ENCODE measurements at places on chromosomes 7 and 10.

DNA sequence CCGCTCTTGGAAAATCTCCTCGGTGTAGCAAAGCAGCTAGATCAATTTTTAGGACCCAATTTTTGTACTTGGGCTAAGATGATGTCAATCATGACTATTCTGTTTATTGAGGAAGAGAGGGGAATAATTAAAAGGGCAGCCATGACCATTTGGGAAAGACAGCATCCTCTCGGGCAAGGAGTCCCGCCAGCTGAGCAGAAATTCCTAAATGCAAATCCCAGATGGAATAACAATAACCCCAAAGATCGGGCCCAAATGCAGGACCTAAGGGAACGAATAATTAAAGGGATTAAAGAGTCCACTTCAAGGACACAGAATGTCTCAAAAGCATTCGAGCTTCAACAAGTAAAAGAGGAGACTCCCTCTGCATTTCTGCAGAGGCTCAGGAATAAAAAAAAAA, 18.7 kb downstream of the COL17A1 start:
- DNase-seq = no peak

DNA sequence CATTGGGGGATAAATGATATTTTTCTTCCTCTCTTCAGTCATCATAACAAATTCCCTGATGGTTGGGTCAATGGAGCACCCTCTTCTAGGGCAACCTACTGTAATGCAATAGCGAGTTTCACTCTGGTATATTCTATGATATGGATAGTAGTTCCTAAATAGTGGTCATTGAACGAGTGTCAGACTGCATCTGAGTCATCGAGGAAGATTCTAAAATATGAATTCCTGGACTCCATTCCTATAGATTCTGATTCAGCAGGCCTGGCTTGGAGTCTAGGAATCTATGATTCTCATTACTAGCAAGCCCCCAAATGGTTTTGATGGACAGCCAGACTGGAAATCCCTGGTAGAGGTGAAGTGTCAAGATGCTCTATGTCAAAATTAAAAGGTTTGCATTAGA, 254.5 kb downstream of the BUB3 start:
- no peak for DNase-seq

- DNase-seq = no peak
Observed at GRCh38 chr7:12422554-12423320, 19.1 kb upstream of the VWDE start.

DNA sequence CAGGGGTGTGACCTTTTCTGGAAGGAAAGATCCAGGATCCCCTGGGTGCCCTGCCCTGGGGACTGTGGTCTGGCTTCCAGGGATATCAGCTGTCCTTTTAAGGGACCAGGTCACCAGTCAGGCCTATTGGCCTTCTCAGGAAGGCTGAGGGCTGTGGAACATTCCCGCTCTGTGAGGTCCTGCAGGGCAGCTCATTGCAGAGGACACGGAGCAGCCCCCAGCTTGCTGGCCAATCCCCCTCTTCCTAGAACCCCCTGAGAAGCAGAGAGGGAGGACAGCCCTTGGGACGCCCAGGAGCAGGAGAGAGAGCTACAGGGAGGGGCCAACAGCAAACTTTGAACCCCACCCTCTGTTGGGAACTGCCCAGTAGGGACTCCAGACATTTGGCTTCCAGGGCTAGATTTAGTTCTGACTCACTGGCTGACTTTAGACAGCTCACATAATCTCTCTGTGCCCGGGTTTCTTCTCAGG, 67.9 kb upstream of the COL13A1 start:
- no peak for DNase-seq

- no peak for DNase-seq
Observed at GRCh38 chr10:3530783-3531645, 254.0 kb downstream of the KLF6 start.

- no peak for DNase-seq
Observed at GRCh38 chr10:95881316-95881715, 26.5 kb upstream of the CC2D2B start.

DNA sequence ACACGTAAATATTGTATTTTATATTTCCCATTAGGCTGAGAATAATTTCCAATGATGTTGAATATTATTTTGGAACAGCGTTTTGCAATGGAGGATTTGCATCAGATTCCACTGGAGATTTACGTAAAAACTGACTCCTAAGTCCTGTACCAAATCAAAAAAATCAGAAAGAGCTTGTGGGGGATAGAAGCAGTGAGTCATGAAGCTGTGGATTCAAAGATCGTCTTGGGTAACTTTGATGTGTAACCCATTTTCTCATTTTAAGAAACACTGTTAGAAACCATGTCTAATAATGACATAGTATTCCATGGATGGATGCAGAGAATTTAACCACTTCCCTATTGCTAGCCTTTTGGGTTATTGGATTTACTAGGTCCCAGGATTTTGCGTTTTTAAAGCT, 158.6 kb downstream of the INHBA start:
- DNase-seq = no peak

DNA sequence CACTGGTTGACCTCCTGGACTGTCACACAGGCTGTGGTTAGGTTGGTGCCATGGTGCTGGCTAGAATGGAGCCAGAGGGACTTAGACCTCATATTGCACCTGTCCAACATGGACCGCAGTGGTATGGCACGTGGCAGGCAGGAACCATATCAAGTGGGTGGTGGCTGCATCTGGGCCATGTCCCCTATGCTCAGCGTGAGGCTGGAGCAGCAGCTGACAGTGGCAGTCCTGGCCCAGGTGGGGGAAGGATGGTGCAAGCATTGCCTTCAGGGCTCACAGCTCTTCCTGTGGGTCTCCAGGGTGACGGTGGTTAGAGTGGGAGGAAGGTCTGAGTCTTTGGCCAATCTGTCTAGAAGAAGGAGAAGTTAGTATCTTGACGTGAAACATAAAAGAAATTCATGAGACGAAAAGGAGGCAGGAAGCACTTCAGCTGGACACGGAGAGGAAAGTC, 54.5 kb upstream of the PFKFB3 start:
- peak; percentile 40 for DNase-seq

DNA sequence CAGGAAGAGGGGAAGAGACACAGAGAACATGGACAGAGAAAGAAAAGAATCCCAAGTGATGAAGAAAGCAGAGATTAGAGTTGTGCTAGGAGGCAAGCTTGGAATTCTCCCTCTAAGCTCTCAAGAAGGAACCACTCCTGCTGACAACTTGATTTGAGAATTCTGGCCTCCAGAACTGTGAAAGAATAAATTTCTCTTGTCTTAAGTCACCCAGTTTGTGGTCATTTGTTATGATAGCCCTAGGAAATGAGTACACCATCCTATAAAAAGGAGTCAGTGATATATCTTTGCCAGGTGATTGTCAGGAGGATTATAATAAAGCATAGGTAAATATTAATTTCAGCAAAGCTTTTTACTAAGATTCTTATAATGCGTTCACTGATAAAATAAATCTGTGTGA, 82.7 kb upstream of the TFEC start:
- no peak for DNase-seq

DNA sequence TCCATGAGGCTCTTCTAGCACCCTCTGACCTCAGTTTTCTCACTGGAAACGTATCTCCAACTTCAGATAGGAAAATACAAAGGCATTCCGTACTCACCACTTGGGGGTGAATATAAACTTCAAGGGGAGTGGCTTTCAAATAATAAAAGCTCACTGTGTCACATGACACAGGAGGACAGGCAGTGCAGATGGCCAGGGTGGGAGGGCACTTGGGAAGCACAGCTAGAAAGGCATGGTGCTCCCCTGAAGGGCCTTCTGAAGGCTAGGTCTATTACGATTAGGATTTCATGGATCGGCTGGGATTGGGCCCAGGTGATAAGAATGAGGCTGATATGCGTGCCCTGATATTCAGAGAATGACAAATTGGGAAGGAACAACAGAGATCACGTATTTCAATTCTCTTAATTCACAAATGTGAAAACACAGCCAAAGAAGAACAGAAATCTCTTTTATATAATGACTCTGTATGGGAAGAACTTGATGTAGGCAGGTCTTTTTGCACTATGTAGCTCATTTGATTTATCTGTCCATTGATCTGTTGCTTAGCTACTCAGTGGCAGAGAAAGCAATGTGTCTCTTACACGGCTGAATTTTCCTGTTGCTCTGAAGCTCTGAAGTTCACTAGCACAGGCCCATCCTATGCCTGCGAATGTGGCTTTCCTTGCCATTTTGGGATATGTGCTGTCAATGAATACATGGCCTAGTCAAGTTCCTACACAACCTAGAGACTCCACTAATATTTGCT, 83.0 kb downstream of the BEND7 start:
- DNase-seq = no peak

DNA sequence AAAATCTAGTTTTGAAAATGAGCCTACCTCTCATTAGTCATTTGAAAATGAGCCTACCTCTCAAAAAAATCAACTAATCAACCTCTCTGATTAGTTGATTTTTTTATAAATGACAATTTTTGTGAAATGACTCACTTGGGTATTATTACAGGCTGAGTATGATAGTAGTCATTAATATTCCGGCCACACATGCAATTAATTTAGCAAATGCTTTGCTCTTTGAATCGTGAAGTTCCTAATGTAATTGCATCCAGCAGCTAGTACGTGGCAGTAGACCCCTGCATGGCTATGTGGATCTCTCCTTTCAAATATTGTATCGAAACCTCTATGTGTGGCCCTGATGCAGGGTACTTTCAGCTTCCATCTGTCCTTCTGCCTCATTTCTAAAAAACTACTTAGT, 245.9 kb upstream of the PHYHIPL start:
- DNase-seq = no peak

DNA sequence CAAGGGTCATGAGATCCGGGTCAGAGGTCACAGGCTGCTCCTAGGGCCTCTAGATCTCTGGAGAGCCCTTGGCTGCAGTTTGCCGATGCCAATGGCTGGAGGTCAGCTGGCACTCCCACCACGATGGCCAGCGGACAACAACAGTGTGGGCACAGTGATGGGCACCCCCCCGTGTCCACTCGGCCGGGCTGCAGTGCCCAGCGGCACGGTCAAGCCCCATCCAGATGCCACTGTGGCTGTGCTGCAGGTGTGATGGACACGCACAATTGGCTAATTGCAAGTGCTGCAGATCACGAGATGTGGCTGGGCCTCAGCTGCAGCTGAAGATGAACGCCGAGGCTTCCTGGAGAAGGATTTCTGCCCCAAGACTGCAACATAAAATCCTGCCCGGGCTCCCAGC, 80.7 kb downstream of the PDGFA start:
- DNase-seq = no peak

DNA sequence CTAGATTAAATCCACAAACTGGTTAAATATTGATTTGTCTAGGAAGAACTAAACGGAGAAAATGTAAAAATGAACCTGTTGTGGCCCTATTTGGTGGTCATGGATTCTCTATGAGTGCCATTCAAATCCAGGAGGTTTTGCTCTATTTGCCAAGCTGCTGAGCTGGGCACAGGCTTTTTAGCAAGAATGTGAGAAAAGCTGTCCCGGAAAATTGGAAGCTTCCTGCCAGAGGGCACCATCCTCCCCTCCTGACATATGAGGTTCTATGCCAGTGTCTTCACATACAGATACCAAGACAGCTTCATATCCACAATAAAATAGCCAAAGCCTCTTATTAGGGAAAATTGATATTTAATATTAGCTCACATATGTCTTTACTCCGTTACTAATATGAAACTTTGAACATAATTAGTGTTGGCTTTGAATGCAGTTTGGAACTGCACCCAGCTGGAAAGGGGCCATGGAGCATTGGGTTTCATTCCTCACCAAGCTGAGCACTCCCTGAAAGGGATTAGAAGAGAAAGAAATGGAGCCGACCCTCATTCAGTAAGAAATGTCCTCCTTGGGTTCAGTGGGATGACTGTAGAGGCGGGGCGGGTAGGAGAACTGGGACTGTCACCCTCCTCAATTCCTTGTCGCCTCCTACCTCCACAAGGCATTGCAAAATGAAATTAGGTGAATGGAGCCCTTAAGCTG, 47.8 kb downstream of the NRCAM start:
- DNase-seq = no peak

DNA sequence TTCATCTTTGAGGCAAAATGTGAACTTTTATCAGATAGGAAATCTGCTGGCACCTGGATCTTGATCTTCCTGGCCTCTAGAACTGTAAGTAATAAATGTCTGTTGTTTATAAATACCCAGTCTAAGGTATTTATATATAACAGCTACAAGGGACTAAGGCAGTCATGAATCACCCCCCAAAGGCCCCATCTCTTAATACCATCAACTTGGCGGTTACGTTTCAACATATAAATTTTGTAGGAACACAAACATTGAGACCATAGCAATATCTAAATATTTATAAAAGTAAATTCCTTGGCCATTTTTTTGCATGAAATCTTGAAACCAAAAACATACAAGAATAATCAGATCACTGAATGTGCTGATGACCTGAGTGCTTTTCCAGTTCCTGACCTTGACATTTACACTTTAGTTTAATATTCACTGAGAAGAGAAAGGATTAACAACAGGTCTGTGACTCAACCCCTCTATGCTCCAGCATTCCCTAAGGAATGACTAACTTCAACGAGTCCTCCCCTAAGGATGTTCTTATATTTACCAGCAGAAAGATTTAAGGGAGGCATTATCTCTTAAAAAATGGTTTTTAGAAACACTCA, 1438.5 kb upstream of the CELF2 start:
- no peak for DNase-seq
